ENCODE measurements at places on chromosomes 3 and 15.

DNA sequence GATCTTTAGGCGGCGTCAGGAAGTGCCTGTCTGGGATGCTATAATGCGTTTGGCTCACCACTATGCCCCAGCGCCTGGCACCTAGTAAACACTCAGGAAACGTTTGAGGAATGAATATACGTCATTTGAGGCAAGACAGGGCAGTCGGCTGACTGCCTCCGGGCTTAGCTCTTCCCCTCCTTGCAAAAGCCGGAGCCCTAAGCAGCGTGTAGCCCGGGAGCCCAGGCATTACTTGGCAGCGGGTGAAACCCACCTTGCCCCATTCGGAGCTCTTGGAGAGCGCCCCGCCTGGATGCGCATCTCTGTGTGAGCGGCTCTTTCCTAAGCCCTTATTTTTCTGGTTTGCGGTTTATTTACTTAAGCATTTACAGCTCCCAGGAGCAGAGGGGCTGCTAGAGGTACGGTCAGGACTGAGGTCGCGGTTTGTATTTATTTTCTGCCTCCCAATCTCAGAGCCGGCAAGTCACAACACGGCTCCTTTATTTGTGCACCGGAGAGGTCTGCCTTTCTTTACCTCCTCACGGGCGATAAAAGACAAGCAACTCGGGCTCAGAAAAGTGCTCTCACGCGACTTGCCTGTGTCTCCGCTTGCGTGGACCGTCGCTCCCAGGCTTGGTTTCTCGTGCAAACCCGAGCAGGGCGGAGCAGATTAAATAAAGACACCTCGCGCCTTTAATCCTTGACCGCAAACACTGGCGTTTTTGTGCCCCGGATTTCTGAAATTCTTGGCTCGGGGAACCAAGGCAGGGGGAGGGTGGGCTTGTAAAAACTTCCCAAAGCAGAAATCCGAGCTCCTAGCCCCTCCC is 737 bp upstream of the ITPR1 start:
- no peak for DNase-seq

GRCh38 chr3:182465301-182466185 is 327.8 kb upstream of the ATP11B start:
- no peak for DNase-seq

DNA sequence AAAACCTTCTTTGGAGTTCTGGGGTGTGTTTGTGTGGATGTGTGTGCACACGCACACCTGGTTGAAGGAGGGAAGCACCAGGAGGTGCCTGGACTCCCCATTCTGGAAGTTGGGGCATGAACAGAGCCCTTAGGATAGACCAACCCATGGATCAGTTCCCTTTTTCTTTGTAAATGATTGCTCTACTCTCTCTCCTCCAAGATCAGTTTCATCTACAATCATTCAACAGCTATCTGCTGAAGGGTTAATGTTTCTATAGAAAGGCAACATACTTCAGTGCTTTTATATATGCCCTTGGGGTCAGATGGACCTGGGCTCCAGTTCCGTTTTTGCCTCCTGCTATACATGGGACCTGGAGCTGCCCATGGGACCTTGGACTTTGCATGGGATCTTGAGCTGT is 352.1 kb upstream of the CFAP20DC start:
- DNase-seq = no peak

- DNase-seq = no peak
These were observed 79.4 kb upstream of the VEPH1 start for GRCh38 chr3:157582637-157582973.

- no peak for DNase-seq
These were observed 345.7 kb upstream of the UMPS start for GRCh38 chr3:124384527-124384926.

DNA sequence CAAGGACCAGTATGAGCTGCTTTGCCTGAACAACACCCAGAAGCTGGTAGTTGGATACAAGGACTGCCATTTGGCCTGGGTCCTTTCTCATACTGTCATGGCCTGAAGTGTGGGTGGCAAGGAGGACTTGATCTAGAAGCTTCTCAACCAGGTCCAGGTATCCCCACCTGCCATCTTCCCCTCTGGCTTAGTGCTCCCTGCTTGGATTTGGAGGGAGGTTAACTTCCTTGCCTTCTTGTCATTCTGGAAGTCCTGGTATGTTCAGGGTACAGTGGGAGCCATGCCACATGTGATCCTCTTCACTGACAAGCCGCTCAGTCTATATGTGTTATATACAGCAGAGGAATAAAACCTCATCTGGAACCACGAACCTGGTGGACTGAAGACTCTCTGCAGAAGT is 37.7 kb upstream of the TOPBP1 start:
- no peak for DNase-seq

- DNase-seq = no peak
These were observed 67.3 kb upstream of the MFGE8 start for GRCh38 chr15:88980498-88980897.
